Umbilical cord (tissue), 2 donors: ENCODE measurements at places on chromosomes 2 and 18. TPM values are rescaled to one million over a fixed set of nuclear protein-coding genes. Genes with fewer than 3 reads are reported as not detected.

DNA sequence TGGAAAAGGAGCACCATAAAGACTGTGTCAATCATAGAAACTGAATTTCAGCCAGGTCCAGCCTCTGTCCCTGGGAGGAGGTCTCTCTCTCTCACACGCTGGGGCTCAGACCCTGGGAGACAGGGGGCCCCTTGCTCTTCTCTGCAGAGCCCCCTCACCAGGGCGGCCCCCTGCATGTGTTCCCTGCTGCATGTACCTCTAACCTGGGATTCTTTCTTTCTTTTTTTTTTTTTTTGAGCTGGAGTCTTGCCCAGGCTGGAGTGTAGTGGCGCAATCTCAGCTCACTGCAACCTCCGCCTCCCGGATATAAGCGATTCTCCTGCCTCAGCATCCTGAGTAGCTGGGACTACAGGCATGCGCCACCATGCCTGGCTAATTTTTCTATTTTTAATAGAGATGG lies 46.5 kb downstream of the TPO start:
- no peak for DNase-seq

GRCh38 chr2:14127765-14128164 lies 504.8 kb upstream of the LRATD1 start:
- no peak for DNase-seq

DNA sequence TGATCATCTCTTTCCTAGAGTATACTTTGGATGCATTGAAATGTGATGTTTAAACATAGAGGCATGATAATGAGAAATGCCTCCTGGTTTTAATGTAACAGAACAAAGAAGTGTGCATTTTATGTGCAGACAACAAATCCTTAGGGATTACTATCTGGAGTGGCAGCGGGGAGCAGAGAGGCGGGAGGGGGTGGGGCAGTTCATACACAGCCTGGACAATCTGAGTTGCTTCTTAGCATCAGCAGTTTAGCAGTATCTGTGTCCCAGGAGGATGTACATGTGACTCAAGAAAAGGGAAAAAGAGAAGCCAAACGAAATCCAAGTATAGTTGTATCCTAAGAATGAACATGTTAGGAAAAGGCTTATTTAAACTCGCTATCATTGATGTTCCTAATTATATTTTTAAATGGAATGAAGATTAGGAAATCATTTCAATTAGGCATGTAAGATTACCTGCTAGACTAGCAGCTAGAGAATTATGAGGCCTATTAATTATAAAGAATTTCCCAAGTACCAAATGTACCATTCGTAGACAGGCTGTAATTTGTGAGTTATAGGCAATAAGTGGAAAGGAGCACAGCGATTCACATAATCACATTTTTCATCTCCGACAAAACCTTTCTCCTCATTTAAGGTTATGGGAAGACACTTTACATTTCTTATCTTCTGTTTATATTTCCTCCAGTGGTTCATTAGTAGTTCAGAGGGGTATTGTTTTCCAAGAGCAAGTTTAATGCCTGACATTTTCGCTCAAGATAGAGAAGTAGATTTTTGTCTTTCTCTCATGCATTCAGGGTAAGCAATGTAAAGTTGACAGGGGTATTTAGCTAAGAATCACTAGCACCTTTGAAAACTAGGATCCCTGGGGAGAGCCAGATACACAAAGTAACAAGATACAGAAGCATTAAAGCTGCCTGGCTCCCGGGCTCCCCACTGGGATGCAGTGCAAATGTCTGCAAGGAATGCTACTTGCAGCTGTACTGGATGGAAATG lies 141.3 kb upstream of the NOSTRIN start:
- peak; percentile 62 for DNase-seq

DNA sequence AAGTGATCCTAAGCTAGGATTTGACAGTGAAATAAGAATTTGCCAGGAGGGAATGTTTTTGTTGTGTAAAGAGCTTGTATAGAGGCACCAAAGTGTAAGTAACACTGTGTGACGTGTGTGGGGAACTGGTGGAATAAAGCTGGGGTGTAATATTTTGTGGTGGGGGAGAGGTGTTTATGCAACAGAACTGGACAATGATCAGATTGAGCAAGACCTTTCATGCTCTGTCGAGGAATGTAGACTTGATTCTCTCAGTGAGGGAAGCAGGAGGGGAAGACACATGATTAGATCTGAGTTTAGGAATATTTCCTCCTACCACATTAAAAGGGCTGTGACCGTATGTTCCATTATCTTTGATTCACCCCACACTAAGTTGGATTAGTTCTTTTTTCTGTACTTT lies 43.6 kb downstream of the EFEMP1 start:
- no peak for DNase-seq

DNA sequence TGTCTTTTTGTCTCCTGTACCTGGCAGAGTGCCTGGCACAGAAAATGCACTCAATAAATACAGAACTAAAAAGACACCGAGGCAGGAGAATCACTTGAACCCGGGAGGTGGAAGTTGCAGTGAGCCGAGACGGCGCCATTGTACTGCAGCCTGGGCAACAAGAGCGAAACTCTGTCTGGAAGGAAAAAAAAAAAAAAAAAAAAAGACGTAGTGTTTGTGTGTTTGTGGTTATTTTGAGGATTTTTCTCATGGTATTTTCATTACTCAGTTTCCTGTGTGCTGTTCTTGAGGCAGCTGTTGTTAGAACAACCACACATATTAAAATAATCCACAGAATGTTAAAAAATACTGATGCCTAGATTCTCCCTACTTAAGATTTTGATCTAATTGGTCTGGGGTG lies 519.2 kb upstream of the SPHKAP start:
- no peak for DNase-seq

The IL1R2 gene
- total RNA-seq = 3.6 TPM

DNA sequence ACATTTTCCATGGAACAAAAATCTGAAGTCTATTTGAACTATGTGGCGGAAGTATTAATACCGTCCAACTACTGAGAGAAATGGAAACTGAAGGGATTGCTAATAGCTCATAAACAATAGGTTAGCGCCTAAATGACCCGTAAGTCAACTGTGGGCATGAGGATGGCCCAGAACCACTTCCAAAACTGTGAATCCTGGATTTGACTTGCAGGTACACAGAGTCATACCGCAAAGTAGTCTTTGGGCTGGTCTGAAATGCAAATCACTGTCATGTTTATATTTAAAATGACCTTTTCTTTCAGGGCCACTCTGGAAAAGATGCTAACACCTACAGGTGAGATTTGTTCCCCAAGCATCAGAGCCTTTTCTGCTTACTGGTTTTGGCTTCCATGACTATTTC lies 50.6 kb downstream of the STAT4 start:
- no peak for DNase-seq

The CGREF1 gene
- total RNA-seq = 11.6 TPM

- no peak for DNase-seq
These were observed 35.8 kb upstream of the MARCO start for GRCh38 chr2:118906186-118906585.

- no peak for DNase-seq
These were observed 136.9 kb downstream of the COMMD1 start for GRCh38 chr2:62042400-62042799.

The ACMSD gene
- total RNA-seq = 3.1 TPM

- no peak for DNase-seq
These were observed 273.3 kb downstream of the HDAC4 start for GRCh38 chr2:239127513-239127912.

GRCh38 chr18:48376934-48377333 lies 32.2 kb downstream of the ZBTB7C start:
- no peak for DNase-seq

- DNase-seq = no peak
These were observed 211.8 kb downstream of the FAM210A start for GRCh38 chr18:13514558-13514957.

The SGPP2 gene
- 1.2 TPM for total RNA-seq

DNA sequence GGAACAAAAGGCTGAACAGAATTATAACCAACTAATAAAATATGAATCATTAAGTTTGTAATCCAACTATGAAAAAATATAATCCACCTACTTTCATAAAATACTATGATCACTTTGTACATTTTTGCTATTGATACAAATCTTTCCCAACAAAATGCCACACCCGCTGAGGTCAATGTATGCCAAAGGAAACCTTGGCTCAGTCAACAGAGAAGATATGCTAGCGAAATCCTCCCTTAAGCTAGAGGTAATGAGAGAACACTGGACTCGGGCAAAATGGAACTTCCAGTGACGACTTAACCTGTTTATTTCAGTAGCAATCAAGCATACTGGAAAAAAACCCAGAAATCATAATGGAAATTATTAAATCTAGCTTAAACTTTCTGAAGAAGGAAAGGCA lies 81.5 kb downstream of the NOL10 start:
- no peak for DNase-seq

- no peak for DNase-seq
These were observed 367.4 kb upstream of the MYT1L start for GRCh38 chr2:2698182-2699120.

- no peak for DNase-seq
These were observed 193.5 kb upstream of the CCDC68 start for GRCh38 chr18:55152801-55153200.

- DNase-seq = no peak
These were observed 947.3 kb upstream of the TMEFF2 start for GRCh38 chr2:193141998-193142397.

The PARD3B gene
- 27.7 TPM for total RNA-seq

- no peak for DNase-seq
These were observed 484.8 kb upstream of the ID2 start for GRCh38 chr2:8197101-8197500.

- DNase-seq = no peak
These were observed 12.8 kb upstream of the FAM136A start for GRCh38 chr2:70314640-70315039.

The CAPN14 gene
- total RNA-seq = 0.96 TPM

GRCh38 chr2:188324067-188324466 lies 32.4 kb downstream of the GULP1 start:
- DNase-seq = no peak

The TRIB2 gene
- total RNA-seq = 18.1 TPM

The CDH19 gene
- total RNA-seq = 6.7 TPM

GRCh38 chr2:239609607-239610310 lies 208.9 kb upstream of the HDAC4 start:
- DNase-seq = no peak

The DLX1 gene
- total RNA-seq = 0.48 TPM
